ENCODE measurements at places on chromosomes 4 and X.

DNA sequence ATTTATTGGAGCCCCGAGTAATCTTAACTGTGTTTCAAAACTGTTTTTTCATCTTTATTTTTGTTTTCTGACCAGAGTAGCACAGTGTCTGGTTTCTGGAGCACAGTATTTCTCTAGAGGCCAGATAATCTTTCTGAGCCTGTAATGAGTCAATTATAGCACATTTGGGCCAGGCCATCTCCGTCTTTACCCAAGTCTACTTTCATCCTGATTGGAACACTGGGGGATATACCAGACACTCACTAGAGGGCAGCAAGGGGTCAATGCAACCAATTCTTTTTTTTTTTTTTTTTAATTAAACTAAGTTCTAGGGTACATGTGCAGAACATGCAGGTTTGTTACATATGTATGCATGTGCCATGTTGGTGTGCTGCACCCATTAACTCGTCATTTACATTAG, 282.0 kb downstream of the ARHGAP24 start:
- no peak overlapping the region for H3K4me3 ChIP-seq
- no peaks in the 10 kb centered on the region for H3K36me3 ChIP-seq
- peak; percentile 64 for DNase-seq
- H3K27me3 ChIP-seq: no peaks in the 10 kb centered on the region
- peak overlapping the region; percentile 41 for H3K27ac ChIP-seq

- no peaks in the 10 kb centered on the region for H3K36me3 ChIP-seq
- peak; percentile 75 for DNase-seq
- H3K4me1 ChIP-seq: no peaks in the 10 kb centered on the region
- H3K27ac ChIP-seq: no peak overlapping the region
- no peaks in the 10 kb centered on the region for H3K27me3 ChIP-seq
Observed at GRCh38 chrX:139559383-139560042, 29.0 kb downstream of the F9 start.

DNA sequence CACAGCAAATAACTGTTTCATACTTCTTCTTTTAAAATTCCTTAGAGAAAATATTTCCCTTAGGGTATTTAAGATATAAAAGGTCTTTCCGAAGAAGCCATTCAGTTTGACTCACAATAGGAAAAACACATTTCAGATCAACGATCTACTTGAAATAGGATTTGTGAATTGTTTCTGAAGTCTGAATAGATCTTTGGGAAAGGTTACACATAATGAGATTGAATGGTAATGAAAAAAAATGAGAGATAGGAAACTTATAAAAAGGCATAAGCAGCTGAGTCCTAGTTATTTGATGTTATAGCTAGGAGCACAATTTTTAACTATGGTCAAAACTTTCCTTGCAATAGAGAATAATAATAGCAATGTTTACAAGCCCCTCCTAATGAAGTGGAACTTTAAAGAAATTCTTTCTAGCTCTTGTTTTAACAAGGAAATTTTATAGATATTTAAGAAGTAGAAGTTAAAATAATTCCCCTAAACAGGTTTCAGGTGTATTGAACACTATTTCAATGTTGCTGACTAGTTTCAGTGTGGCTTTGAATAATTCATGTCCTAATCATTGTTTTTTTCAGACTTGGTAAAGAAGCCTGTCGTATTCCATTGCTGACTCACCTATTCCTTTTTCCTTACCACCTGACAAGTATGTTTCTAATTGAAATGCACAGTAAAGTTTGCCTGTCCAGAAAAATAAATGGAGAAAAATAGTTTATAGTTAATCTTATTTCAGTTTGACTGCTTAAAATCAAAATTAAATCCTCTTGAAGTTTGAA, 89.1 kb downstream of the PCDH18 start:
- H3K36me3 ChIP-seq: no peaks in the 10 kb centered on the region
- no peak overlapping the region for H3K4me3 ChIP-seq
- H3K27ac ChIP-seq: no peak overlapping the region
- no peaks in the 10 kb centered on the region for H3K27me3 ChIP-seq
- H3K4me1 ChIP-seq: no peaks in the 10 kb centered on the region

- H3K36me3 ChIP-seq: no peaks in the 10 kb centered on the region
- H3K4me3 ChIP-seq: peak overlapping the region; percentile 39
- no peaks in the 10 kb centered on the region for H3K27me3 ChIP-seq
- H3K4me1 ChIP-seq: no peaks in the 10 kb centered on the region
- peak; percentile 82 for DNase-seq
- peak overlapping the region; percentile 78 for H3K27ac ChIP-seq
Observed at GRCh38 chr4:83109480-83110222, 4.9 kb downstream of the PLAC8 start.

- no peaks in the 10 kb centered on the region for H3K27me3 ChIP-seq
- H3K36me3 ChIP-seq: no peaks in the 10 kb centered on the region
- H3K4me1 ChIP-seq: no peaks in the 10 kb centered on the region
- DNase-seq: peak; percentile 38
- no peak within 1 kb of the TSS for H3K4me3 ChIP-seq
- H3K27ac ChIP-seq: no peak within 1 kb of the TSS
Observed at GRCh38 chrX:28586981-28587551, at the start of gene IL1RAPL1. IL1RAPL1 (plus strand) TSS chrX:28587446.

- H3K4me1 ChIP-seq: peaks cover 10% of the 10 kb centered on the region
- H3K4me3 ChIP-seq: no peak overlapping the region
- no peak overlapping the region for H3K27ac ChIP-seq
- no peaks in the 10 kb centered on the region for H3K36me3 ChIP-seq
Observed at GRCh38 chr4:24793219-24794005, 2.0 kb upstream of the SOD3 start.

DNA sequence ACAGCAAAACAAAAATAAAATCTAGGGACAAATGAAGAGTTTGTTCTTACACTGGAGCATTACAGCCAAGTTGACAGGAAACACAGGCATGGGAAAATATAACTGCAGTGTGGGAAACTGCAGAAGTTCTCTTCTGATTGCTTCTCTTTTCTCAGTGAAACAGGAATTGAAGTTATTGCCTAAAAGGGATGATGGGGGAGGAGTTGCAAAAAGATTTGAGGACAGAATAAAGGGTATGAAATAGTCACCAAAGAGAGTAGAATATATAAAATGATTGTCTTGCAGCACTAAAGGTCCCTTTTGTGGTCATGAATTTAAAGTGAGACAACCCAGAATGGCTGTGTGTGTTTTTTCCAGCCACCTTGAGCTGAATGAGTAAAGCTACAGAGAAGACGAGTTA, 103.7 kb downstream of the JADE1 start:
- no peaks in the 10 kb centered on the region for H3K4me1 ChIP-seq
- no peaks in the 10 kb centered on the region for H3K36me3 ChIP-seq
- DNase-seq: no peak
- H3K27me3 ChIP-seq: no peaks in the 10 kb centered on the region

- H3K4me1 ChIP-seq: no peaks in the 10 kb centered on the region
- no peak overlapping the region for H3K27ac ChIP-seq
- DNase-seq: no peak
- no peaks in the 10 kb centered on the region for H3K36me3 ChIP-seq
- H3K4me3 ChIP-seq: no peak overlapping the region
- no peaks in the 10 kb centered on the region for H3K27me3 ChIP-seq
Observed at GRCh38 chr4:8694651-8695151, 102.1 kb downstream of the CPZ start.

DNA sequence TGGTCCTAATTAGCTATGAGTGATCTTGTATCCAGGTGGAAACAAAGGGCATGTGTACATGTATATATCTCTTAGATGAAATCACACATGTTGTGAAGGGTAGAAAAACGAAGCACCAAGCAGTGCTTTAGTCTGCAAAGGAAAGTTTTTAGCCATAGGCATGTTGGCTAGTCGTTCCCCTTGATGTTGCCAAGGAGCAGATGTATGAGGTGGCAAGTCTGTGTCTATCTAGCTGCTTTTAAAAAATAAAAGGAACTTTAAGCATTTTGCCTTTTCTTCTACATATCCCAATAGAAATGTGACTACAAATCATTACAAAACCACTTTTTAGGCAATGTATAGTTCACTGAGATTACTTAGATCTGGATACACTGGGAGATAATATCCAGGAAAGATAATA, 63.1 kb downstream of the NSUN7 start:
- no peaks in the 10 kb centered on the region for H3K4me1 ChIP-seq
- no peaks in the 10 kb centered on the region for H3K27me3 ChIP-seq
- DNase-seq: no peak
- no peak overlapping the region for H3K4me3 ChIP-seq
- peaks cover 3% of the 10 kb centered on the region for H3K36me3 ChIP-seq

DNA sequence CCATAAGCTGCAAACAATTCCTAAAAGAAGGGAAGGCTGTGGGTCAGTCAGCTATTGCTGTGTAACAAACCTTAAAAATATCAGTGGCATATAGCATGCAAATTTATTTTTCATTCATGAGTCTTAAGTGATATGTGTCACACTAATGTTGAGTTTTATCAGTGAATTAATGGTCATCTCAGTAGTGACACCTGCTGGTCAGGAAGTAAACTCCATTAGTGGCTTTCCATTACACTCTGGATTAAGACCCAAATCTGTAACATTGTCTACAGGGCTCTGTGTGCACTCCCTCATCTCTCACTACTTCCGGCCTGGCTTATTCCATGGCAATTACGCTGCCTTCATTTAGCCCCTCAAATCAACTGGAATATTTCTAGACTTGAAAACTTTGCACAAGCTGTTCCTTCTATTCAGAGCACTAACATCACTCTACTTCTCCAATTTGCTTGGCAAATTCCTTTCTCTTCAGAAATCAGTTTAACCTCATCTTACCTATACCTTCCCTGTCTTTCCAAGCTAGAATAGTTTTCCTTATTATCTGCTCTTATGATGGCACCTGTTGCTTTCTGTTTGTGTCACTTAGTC, 217.3 kb upstream of the TAPT1 start:
- H3K36me3 ChIP-seq: no peaks in the 10 kb centered on the region
- peak; percentile 51 for DNase-seq
- no peaks in the 10 kb centered on the region for H3K27me3 ChIP-seq
- no peak overlapping the region for H3K4me3 ChIP-seq

DNA sequence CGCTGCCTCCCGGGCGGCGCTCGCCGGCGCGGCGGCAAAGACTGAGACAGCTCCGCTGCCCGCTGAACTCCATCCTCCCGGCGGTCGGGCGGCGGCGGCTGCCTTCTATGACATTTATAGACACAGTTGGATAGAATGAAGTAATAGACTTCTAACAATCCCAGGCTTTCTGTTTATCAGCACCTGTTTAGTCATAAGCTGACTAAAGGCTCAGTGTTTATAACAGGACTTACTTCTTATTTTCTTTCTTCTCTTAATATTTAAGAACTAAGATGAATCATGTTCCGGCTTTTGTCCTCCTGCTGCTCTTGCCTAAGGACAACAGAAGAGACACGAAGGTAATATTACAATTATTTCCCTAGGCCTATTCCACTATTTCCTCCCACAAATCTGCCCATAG, 3.9 kb downstream of the ARL13A start:
- no peak overlapping the region for H3K4me3 ChIP-seq
- H3K36me3 ChIP-seq: no peaks in the 10 kb centered on the region
- no peak overlapping the region for H3K27ac ChIP-seq

- peak; percentile 99 for DNase-seq
- H3K36me3 ChIP-seq: no peaks in the 10 kb centered on the region
- H3K4me3 ChIP-seq: peak within 1 kb of the TSS; percentile 90
- H3K4me1 ChIP-seq: no peaks in the 10 kb centered on the region
- H3K27me3 ChIP-seq: no peaks in the 10 kb centered on the region
Observed at GRCh38 chr4:162163892-162164759, at the start of gene FSTL5. FSTL5 (minus strand) TSS chr4:162164000; CDS start chr4:162111396, 52,604 bp downstream.

- no peak overlapping the region for H3K4me3 ChIP-seq
- H3K27ac ChIP-seq: no peak overlapping the region
- H3K27me3 ChIP-seq: no peaks in the 10 kb centered on the region
- DNase-seq: no peak
- no peaks in the 10 kb centered on the region for H3K4me1 ChIP-seq
- H3K36me3 ChIP-seq: no peaks in the 10 kb centered on the region
Observed at GRCh38 chr4:37609626-37610025, 76.5 kb downstream of the RELL1 start.

- H3K4me1 ChIP-seq: no peaks in the 10 kb centered on the region
- no peak overlapping the region for H3K4me3 ChIP-seq
Observed at GRCh38 chrX:9995855-9996339, 28.7 kb downstream of the CLDN34 start.

GRCh38 chr4:24917076-24917856, 4.4 kb upstream of the CCDC149 start:
- H3K27ac ChIP-seq: no peak overlapping the region
- H3K27me3 ChIP-seq: no peaks in the 10 kb centered on the region
- peak; percentile 14 for DNase-seq
- H3K4me1 ChIP-seq: no peaks in the 10 kb centered on the region
- H3K36me3 ChIP-seq: no peaks in the 10 kb centered on the region
- no peak overlapping the region for H3K4me3 ChIP-seq

DNA sequence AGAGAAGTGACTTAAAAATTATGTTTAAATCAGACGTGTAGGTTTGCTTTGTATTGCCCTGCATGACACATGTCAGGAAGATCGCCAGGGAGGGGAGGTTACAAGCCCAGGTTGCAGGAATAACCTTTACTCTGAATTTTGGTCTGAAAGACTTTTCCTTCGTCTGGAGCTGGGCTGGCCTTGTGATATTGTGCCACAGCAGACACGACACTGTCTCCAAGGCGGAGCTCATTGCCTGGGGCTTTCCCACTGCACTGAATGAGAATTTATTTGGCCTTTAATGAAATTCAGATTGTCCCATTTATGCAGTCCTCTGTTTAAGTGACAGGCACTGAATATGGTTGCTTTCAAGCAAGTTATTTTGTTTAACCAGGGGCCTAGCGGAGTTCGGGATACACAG, 45.1 kb downstream of the RHOH start:
- no peak overlapping the region for H3K4me3 ChIP-seq
- H3K27ac ChIP-seq: no peak overlapping the region
- no peaks in the 10 kb centered on the region for H3K27me3 ChIP-seq
- H3K4me1 ChIP-seq: no peaks in the 10 kb centered on the region
- no peaks in the 10 kb centered on the region for H3K36me3 ChIP-seq
- DNase-seq: no peak

DNA sequence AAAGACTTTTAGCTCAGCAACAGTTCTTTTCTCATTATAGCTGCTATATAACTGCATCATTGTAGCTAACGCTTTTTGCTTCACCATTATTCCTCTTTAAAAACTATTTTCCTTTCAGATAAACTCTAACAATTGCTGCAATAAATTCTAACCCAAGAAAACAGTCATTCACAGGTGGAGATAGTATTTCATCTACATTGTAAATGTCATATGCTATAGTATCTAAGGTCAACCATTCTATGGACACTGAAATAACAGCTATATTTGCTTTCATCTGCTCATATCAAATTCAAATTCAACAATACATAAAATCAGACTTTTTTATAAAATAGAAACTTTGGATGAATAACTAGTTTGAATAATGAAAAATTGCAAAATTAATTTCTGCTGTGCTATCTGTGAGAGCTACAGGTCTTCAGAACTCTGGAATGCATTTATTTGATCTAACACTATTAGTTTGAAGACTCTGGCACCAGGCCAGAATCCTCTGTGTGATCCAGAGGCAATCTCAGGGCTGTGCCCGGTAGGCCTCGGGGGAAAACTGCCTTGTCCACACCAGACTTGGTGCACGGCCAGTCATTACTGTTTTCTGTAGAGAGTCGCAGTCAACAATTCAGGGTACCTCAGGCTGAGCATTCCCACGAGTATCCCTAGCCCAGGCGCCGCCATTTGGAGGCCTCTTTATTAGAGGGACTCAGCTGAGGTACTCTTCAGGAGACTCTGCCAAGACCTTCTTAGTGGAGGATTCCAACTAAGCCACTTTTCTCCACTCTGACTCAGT, 332.4 kb downstream of the SLC7A11 start:
- DNase-seq: no peak
- no peak overlapping the region for H3K4me3 ChIP-seq
